ENCODE measurements at places on chromosomes 2 and 18. TPM values are rescaled to one million over a fixed set of nuclear protein-coding genes. Genes with fewer than 3 reads are reported as not detected.

DSG1 gene
- total RNA-seq = 122 TPM

OSBPL6 gene
- total RNA-seq = 2.7 TPM

BCL2L11 gene
- 90.1 TPM for total RNA-seq

DNA sequence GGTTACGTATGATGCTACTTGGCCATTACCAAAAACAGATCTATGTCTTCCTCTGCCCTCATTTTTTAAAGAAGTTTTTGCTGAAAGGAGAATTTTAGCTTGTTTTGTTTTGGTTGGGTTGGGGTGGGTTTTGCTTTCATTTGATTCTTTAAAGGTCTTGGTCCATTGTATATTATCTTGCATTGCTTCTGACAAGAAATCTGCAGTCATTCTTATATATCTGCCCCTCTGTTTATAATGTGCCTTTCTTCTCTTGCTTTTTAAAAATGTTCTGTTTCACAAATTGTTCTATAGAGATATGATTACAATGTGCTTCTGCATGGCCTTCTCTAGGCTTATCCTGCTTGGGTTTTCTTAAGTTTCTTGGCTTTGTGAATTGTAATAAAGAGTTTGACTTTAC lies 660.6 kb downstream of the RNF144A start:
- no peak for DNase-seq

- DNase-seq = no peak
These were observed 17.3 kb downstream of the ALPK2 start for GRCh38 chr18:58611395-58612131.

GRCh38 chr2:152440049-152440448 lies 105.1 kb downstream of the FMNL2 start:
- no peak for DNase-seq

DNA sequence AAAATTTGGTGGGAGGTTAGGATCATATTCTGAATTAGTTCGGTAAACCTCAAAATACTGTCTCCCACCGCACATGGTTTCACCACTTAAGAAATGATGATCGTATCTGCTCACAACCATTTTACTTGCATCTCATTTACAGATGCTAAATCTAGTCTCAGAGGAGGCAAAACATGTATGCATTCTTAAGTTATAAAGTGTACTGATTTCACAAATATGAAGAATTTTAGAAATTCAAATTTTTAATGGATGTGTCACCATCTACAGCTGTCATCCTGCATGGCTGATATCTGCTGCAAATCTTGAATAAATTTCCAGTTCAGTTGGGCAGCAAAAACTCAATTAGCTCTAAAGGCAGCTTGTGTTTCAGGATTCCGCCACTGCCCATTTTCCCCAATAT lies 243.3 kb upstream of the KCNJ3 start:
- no peak for DNase-seq

Data from vagina (tissue), 2 donors.